ENCODE measurements at places on chromosomes 4 and X.

- DNase-seq: no peak
Measured at GRCh38 chr4:150385606-150386005, 196.3 kb upstream of the MAB21L2 start.

GRCh38 chr4:14965071-14965470 is 37.2 kb upstream of the CPEB2 start:
- DNase-seq: no peak

- no peak for DNase-seq
Measured at GRCh38 chrX:16958356-16958755, 11.9 kb downstream of the REPS2 start.

DNA sequence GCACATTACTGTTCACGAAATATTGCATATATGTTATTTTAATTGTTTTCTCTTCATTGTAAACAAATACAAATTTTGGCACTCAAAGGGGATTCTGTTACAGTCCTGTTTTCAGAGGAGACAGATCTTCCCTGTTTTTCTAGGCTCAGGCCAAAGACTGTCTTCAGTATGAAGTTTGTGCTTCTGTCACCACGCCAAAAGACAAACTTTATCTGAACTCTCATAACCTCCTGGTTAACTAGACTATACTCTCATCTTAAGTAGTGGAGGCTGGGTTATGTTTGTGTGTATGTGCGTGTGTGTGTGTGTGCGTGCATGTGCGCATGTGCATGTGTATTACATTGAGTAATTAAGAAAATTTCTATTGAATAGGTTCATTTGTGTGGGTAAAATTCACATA is 676.8 kb upstream of the HS3ST1 start:
- DNase-seq: no peak

DNA sequence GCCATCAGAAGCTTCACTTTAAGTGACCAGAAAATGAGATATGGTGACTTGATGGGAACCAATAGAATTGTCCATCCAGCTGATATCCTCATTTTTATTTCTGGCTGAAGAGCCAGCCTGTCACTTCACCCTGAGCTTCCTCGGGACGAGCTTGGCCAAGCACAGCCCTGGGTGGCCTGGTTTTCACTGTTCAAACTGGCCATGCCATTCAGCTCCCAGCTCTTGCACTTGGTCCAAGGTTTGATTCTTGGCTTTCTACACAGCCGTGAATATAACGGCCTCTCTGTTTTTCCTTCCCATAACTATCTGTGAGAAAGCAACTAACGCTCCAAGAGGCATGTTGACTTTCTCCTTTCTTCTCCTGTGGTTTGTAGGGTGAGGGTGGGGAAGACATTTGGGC is 71.9 kb downstream of the LIMCH1 start:
- no peak for DNase-seq

- no peak for DNase-seq
Measured at GRCh38 chr4:187849556-187850225, 145.9 kb upstream of the ZFP42 start.

- DNase-seq: no peak
Measured at GRCh38 chr4:181659202-181659601, 584.0 kb upstream of the TENM3 start.

- DNase-seq: no peak
Measured at GRCh38 chr4:68076194-68076593, 53.5 kb downstream of the TMPRSS11F start.

GRCh38 chr4:184814686-184815045 is 11.1 kb downstream of the ACSL1 start:
- no peak for DNase-seq

DNA sequence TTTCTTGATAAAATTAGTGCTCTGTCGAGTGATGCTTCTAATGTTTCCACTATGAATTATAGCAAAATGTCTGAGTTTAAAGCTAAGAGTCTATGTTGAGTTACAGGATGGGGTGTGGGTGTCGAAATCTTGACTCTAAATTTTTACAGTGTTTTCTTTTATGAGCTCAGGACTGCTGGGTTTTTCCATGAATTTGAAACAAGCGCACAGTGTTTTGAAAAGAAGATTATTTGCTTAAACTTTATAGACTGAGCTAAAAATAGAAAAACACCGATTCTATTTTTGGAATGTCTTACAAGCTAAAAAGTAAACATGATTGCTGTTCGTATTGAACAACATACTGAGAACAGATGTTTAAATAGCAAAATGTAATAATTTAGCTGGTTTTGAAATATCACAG is 7.5 kb downstream of the PTTG2 start:
- no peak for DNase-seq

DNA sequence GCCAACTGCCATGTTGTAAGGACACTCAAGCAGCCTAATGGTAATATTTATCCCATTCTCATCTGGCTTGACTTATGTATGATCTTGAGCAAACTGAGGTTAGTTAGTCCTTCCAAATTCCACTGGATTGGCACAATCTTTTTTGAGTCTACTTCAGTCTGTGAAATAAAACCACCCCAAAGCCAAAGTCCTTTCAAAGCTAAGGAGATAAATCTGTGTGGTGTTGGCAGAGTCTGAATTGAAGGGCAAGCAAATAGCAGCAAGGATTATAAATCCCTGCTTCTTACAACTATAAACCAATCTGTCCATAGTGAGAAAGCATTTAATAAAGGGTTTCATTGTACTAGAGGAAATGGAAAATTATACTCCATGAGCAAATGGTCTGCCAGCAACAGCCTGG is 233.9 kb upstream of the GLRA2 start:
- no peak for DNase-seq

GRCh38 chr4:145130788-145131399 is 32.8 kb downstream of the ABCE1 start:
- DNase-seq: no peak

GRCh38 chrX:46953137-46953527 is 40.9 kb downstream of the JADE3 start:
- DNase-seq: no peak

GRCh38 chr4:98572697-98573096 is 85.7 kb downstream of the TSPAN5 start:
- DNase-seq: no peak

GRCh38 chrX:134670134-134670924 is 12.1 kb upstream of the PLAC1 start:
- no peak for DNase-seq

- no peak for DNase-seq
Measured at GRCh38 chr4:20386906-20387305, 135.2 kb downstream of the SLIT2 start.

DNA sequence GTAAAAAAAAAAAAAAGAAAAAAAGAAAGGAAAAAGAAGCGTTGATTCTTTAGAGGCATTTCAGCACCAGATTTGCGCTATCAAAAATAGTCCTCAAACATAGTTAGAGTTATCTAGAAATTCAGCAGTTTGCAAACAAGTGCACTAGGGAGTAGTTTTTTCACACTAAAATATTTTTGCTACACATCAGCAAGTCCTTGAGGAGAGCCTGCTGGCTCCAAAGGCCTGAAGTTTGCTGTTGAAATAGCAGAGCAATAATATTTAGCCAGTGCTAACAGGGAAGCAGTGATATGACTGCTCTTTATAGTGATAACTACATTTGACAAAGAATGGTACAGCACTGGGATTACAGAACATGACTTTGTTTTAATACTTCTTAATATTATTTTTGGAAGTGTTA is 472.2 kb downstream of the PCDH7 start:
- DNase-seq: no peak

DNA sequence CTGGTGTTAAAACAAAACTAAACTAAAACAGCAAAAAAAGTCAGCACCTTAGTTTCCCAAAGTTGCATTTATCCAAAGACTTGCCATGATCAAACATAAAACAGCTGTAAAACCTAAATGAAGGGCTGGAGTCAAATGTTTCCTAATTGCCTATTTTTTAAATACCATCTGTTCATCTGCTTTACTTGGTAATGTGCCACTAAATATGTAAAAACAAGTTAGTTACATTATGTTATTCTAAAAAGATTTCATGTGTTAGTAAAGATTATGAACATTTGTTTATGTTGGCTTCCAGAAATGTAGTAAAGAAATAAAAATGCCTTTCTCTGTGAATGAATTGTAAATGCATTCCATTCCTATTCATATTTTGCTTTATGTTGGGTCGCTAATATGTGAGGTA is 977.8 kb downstream of the FSTL5 start:
- DNase-seq: no peak

- no peak for DNase-seq
Measured at GRCh38 chrX:152897222-152898131, at the start of gene ZNF185. Gene ZNF185, plus strand, starts transcription at chrX:152898067. Its CDS starts 16,423 bp downstream, at chrX:152914490.

GRCh38 chr4:160611181-160611580 is 1508.3 kb downstream of the RAPGEF2 start:
- no peak for DNase-seq

- no peak for DNase-seq
Measured at GRCh38 chrX:110241816-110242215, 76.1 kb downstream of the AMMECR1 start.

DNA sequence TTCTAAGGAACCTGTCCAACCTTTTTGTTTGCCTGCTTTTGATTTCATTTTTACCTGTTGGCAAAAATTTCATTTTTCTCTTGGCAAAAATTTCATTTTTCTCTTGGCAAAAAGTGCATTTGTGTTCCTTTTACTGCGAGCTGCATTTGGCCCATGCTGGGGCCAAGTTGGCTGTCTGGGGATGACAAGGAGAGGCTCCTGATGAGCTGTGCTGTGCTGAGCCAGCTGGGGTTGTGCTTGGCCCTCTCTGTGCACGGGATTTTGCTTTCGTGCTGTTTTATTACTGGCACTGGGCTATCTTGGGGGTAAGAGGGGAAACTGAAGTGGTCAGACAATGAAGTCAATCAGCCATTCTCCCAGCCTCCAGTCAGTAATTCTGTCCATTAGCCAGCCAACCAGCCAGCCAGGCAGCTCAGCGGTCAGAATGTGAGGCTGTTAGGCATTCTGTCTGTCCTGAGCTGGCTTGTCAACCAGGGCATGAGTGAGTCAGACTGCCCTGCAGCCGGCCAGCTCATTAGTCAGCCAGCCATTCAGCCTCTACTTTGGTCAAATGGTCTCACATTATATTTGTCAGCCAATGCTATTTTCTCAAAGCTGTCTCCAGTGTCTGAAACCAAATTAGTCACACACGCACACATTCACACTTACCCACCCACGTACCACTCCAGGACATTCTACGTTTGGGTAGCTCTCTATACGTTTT is 56.9 kb upstream of the PRPS1 start:
- no peak for DNase-seq

DNA sequence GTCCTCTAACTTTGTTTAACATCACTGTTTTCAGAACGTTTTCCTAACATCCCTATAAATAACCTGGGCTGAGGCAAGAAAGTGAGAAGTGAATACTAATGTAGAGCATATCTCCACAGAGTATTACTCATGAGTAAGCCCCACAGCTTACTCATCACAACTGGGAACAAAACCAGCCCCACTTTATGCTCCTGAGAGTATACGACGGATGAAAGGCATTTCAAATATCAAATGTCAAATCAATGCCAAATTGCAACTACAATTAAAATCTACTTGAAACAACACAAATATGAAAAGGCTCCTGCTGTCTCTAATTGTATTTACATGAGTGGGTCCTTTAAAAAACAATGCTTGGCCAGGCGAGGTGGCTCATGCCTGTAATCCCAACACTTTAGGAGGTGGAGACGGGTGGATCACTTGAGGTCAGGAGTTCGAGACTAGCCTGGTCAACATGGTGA is 41.2 kb downstream of the SH3RF1 start:
- no peak for DNase-seq

GRCh38 chr4:28639747-28640146 is 1779.1 kb downstream of the STIM2 start:
- no peak for DNase-seq

DNA sequence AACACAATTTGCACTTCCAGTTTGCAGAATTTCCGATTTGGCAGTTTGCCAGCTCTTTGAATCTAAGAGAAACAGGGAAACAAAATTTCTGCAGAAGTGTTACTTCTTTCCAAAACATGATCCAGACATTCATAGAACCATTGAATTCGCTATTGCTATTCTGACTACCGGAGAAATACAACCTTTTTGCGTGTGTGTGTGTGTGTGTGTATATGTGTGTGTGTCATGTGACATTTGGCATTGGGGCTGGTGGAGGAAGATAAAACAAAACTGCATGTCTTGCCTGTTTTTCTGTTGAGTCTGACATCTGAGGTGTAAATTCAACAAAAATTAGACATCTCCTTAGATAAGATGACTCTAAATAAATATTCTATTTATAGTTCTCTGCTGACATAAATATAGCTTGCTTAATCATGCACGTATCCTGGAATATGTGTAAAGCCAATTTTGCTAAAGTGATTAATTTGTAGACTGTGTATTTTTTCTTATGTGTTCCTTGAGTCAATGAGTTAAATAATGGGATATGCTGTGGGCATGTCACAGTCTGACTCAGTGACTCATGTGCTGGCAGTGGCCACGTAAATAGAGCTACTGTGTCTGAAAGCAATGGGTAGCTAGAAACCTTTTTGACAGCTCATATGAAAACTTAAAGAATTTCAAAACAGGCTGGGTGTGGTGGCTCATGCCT is 98.9 kb downstream of the HPGD start:
- DNase-seq: peak; percentile 37

GRCh38 chrX:67437821-67438220 is 106.0 kb upstream of the AR start:
- no peak for DNase-seq

DNA sequence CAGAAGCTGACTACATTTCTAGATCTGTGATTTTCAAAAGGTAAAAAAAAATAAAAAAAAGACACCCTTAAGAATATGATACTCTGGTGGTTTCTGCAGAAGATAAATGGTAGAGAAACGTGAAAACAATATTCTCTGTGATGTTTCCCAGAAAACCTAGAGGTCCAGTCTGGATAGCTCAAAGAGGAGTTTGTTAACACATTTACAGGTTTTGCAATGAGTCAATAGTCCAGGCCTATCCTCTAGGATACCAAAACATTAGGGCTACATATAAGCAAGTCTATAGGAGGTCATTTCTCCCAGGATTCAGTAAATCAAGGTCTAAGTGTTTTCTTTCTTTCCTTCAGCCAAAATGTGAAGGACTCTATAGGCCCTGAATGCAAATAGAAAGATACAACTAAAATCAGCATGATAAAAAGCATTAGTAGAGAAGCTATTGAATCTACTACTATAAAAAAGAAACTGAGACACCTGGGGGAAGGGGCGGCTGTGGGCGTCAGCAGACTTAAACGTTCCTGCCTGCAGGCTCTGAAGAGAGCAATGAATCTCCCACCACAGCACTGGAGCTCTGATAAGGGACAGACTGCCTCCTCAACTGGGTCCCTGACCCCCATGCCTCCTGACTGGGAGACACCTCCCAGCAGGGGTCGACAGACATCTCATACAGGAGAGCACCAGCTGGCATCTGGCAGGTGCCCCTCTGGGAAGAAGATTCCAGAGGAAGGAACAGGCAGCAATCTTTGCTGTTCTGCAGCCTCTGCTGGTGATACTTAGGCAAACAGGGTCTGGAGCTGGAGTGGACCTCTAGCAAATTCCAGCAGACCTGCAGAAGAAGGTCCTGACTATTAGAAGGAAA is 33.7 kb upstream of the SPP1 start:
- no peak for DNase-seq

DNA sequence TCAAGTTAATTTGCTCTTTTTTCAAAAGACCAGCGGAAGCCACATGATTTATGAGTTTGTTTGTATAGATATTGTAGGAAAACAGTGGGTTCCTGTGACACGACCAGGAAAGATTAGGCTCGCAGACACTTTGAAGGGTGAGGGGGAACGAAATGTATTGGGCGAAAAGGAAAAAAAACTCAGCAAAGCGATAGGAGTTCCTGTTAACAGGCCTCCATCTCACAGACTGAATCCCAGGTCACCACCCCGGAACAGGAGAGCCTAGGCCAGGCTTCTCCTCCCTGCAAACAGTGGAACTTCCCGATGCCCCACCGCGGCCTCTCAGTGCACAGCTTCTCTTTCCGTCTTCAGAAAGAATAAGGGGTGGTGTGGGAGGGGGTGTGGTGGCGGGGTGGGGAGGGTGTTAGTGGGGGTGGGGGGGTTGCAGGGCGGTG is 181.8 kb upstream of the GPRIN3 start:
- DNase-seq: no peak

Measured in AML-193 (cell line).